ENCODE measurements at places on chromosomes 12 and 14.
A peak's percentile ranks its signal among the peaks of the same experiment; 100 is the strongest.

DNA sequence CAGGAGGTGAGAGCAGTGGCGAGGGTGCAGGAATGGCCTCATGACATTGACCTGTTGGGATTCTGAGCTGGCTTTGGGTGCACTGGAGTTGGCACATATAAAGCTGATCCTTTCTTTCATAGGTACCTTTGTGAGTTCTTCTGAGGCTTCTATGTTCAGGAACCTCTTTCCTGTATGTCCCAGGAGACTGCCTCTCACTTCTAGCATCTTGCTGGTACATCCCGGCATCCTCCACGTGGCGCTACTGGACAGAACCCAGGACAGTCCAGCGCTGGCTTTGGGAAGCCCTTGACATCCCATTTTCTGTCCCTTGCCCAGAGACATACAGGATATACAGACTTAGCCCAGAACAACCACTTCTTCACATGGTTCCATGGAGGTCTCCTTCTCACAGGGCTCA is 44.4 kb upstream of the BATF start:
- no peak for DNase-seq

DNA sequence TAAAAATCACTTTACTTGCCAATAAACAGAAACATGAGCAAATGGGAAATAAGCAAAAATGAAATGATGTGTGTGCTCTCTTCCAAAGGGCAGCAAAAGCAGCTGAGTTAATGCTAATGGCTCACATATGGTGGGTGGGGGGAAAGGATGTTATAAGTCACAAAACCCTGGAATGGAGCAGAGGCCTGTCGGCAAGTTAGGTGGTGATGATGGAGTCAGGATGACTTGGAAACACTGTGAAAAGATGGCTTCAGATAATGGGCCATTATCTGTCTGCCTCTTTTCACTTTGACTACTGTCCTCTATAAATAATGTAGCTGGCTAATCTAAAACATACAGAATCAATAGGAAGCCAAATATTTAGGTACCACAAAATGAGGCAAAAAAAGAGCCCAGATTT is 228.7 kb downstream of the APAF1 start:
- DNase-seq: no peak

GRCh38 chr14:49640540-49641417 is 5.7 kb upstream of the DNAAF2 start:
- DNase-seq: no peak

GRCh38 chr12:40117818-40118217 is 11.9 kb upstream of the SLC2A13 start:
- no peak for DNase-seq

DNA sequence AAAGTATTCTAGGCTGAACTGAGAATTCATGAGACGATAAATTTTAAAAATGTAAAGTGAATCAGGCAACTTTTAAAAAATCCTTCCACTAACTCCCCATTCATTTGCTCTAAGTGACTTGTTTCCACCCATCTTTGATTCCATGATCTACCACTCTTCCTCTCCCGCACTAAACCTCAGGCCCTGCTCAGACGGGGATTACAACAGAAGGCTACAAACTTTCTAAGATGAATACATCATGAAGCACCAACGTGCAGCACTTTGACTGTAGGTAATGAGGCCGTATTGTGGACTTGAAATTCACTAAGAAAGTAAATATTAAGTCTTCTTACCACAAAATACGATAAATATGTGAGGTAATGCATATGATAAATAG is 30.0 kb downstream of the TMEM132D start:
- peak; percentile 3 for DNase-seq

GRCh38 chr12:92068459-92068858 is 77.2 kb downstream of the BTG1 start:
- no peak for DNase-seq

DNA sequence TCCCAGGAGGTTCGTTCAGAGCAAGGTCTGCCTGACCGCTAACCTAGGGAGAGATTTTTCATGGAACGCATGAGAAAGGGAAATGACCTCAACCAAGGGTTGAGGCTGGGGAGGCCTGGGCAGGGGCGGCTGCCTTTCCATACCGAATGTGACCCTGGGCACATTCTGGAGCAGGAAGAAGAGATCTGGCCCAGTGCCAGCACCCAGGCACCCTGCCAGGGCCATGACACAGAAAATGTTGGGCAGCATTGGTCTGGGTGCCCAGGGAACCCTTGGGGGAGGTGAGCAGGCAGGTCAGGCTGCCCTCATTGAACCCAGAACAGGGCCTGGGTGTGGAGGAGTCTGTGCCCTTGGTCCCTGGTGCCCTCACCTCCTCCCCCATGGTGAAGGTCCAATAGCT is 106.8 kb downstream of the CALM1 start:
- no peak for DNase-seq

- DNase-seq: no peak
These were observed 70.8 kb downstream of the KCNA5 start for GRCh38 chr12:5114436-5114835.

DNA sequence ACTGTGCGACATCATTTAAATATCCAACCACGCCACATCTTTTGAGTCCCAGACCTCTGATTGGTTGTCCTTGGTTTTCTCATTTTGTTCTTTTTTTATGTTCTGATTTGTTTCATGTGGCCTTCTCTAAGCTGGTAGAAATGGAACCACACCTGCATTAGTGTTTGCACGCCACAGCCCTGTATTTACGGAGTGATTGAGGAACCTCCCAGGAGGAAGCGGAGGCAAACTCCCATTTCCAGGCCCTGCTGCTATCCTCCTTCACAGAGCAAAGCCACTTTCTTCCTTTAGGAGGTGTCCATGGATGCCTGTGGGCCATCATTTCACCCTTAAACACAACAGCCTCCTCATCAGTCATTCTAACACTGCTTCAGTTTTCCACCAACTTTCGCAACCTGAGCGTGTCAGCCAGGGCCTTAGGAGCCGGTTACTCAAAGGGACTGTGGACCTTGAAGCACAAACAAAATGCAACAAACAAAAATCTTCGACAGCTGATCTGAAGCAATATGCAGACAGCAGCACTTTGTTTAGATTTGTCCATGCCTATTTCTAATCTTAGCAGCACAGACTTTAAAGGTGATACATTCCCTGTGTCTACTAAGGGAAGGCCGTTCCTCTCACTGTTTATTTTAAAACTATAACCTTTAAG is 1258.1 kb upstream of the TMEM132C start:
- DNase-seq: no peak

DNA sequence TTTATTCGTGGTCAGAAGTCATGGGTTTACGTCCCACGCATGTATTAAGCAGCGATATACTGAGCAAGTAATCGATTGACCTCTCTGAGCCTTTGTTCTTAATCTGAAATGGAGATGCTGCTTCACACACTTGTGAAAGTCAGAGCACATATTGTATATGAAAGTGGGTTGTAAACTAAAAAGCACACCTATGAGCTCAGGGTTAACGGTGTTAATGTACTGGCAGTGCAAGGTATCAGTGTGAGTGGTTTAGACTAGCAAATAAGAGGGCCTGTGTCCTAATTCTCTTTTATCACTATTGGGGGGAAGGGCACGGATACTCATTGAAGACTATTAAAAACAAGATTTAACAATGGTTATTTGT is 676 bp downstream of the MRPL42 start:
- DNase-seq: no peak

DNA sequence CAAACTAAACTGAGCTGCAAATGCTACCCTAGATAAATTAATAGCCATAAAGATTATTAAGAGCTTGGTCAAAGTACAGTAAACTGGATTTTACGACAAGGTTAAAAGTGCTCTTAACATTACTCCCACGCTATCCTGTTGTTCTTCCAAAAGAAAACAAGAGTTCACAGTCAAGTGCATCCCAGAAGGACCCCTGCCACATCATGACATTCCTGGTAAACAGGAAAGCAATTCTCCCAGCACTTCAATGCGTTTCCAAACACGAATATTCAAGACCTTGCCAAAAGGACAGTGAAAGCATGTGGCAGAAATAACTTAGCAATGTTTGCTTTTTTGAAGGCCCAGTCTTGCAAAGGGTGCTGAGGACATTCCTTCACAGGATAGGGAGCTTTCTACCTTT is 11.2 kb downstream of the SPRING1 start:
- no peak for DNase-seq

DNA sequence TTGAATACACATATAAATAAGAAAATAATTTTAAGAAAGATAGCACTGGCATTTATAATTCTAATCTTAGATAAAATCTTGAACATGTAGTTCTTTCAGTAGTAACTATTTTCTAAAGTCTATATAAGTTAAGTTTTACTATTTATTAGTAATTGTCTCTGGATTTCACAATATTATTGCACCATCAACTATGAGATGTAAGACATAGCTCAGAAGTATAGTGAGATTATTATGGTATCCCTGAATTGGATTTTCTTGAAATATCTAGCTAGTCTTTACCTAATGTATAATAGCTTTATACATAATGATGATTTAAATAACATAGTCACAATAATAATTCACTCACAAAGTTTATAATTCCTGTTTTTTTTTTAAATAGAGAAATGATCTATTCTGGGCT is 6.7 kb downstream of the CLEC12A start:
- no peak for DNase-seq

DNA sequence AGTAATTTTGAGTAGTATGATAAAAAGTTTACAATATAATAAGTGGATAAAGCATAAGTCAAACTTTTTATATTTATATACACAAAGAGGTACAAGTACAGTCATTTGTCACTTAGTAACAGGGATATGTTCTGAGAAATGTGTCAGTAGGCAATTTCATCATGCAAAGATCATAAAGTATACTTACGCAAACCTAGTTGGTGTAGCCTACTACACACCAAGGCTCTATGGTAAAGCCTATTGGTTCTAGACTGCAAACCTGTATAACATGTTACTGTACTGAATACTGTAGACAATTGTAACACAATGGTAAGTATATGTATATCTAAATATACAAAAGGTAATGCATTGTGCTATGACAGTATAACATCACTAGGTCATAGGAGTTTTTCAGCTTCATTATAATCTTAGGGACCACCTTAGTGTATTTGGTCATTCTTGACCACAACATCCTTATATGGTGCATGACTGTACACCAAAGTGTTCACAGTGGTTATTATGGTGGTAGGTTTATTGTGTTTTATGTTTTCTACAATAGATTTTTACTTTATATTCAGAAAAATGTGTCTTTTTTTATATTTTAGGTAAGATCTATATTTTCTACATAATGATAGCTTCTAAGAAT is 14.9 kb upstream of the SCFD1 start:
- DNase-seq: no peak

GRCh38 chr12:123867141-123867540 is 105.0 kb downstream of the DNAH10 start:
- no peak for DNase-seq

DNA sequence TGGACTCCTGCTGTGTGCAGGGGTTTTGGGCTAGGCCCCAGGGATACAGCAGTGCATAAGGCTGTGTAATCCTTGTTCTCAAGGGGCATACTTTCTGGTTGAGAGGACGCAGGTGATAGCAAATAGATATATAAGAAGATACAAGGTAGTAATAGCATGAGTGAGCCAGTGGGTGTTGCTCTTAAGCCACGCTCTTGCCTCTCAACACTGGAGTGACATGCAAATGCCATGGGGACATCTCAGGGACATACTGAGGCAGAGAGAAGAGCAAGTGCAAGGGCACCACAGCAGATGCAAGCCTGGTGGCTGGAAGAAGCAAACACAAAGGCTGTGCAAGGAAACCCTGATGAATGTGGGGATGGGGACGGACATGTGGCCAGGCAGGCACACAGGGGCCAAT is 223.3 kb downstream of the CHST11 start:
- DNase-seq: no peak

- no peak for DNase-seq
These were observed 10.3 kb upstream of the SERPINA3 start for GRCh38 chr14:94601884-94602391.

DNA sequence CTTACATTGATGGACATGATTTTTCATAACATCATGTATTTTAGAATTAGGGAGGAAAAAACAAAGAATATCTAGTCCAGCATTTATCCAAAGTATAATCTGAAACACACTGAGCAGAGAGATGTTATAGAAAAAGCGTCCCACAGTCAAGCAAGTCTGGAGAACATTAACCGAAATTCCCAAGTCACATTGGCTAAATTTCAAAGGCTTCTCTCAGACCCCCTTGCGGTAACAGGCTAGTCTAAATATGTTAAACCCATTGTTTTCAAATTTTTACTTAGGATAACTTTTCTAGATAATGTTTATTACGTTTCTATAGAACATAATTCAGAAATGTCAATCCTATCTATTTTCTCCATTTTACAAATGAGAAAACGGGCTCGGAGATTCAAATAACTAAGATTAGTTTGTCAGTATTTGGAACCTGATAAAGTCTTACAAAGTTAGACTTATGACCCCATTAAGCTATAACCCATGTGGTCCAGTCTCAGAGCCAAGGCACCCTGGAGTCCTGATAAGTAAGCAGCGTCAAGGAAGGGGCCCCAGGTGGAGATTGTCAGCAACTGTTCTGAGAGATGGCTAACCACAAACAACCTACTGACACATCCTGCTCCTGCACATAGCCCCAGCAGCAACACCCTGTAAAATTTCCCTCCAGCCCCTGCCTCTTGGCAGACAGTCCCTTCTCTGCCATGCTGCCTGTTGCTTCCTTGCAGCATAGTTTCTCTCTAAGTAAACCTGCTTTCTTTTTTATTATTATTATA is 220.6 kb upstream of the TMEM260 start:
- no peak for DNase-seq

- DNase-seq: no peak
These were observed 80.3 kb downstream of the SLC8A3 start for GRCh38 chr14:70108419-70108818.

DNA sequence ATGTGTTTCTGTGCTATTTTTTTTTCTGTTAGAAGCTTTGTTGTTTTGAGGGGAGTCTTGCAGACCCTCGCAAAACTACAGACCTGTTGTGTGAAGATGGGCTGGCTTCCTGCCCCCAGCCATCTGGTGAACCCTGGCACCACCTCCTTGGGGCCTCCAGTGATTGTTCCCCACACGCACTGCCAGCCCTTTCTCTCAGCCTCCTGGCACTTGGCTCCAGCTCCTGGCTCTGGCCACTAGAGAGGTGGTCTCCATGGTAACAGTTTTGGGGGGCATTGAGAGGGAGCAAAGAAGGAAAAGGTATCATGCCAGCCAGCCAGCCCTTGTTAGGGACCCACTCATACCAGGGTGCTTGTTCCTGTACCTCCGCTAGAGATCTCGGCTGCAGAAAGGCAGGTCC is 176.4 kb upstream of the RPH3A start:
- no peak for DNase-seq

DNA sequence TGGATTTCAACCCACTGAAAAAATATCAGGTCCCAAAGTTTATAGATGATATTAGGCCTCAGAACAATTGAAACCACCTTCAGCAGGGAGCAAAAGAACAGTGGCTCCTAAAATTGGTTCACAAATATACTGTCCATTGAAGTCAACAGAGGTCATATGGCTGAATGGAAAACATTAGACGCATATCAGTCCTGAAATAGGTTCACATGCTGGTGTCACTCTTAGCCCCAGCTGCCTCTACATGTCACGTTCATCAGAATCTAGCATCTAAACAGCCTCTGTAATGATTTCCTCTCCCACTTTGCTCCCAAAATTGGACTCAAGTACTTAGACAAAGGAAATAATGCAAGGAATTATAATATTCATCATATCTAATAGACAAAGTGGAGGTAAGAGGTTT is 8.7 kb downstream of the FLRT2 start:
- DNase-seq: no peak

GRCh38 chr12:31527083-31527482 is 63.9 kb downstream of the DENND5B start:
- no peak for DNase-seq

Data from neuronal stem cell (in vitro differentiated cells).